ENCODE measurements at places on chromosomes 11 and 22. TPM values are rescaled to one million over a fixed set of nuclear protein-coding genes. Genes with fewer than 3 reads are reported as not detected.

- DNase-seq: no peak
These were observed 54.6 kb upstream of the TOP3B start for GRCh38 chr22:22037229-22037628.

GRCh38 chr11:102576350-102576749, 45.8 kb upstream of the MMP7 start:
- DNase-seq: no peak

DNA sequence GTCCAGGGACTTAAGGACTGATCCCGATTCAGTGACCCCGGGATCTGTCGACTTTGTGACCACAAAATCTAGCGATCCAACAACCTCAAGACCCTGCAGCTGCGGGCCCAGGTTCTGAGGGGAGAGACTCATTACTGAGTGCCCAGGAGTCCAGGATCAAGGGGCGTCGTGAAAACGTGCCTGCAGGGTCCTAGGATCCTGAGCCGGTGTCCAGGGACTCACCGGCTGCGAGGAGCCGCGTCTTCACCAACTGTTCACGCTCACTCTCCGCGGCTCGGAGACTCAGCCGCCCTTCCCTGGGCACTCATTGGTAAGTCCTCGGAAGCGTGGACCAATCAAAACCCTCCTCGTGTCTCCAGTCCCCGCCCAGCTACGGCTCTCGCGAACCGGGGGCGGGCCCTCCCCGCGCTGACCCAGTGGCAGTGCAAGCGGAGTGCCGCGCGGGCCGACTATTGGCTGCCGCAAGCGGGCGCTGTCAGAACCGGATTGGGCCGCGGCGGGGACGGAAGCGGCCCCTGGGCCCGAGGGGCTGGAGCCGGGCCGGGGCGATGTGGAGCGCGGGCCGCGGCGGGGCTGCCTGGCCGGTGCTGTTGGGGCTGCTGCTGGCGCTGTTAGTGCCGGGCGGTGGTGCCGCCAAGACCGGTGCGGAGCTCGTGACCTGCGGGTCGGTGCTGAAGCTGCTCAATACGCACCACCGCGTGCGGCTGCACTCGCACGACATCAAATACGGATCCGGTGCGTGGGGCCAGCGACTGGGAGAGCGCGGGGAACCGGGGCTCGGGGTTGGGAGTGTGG, at the start of gene SDF2L1:
Gene SDF2L1 (plus strand): TSS at position 514 of the 795 bp plus-strand sequence. CDS start 35 bp downstream, at position 549.
- peak; percentile 99 for DNase-seq

DNA sequence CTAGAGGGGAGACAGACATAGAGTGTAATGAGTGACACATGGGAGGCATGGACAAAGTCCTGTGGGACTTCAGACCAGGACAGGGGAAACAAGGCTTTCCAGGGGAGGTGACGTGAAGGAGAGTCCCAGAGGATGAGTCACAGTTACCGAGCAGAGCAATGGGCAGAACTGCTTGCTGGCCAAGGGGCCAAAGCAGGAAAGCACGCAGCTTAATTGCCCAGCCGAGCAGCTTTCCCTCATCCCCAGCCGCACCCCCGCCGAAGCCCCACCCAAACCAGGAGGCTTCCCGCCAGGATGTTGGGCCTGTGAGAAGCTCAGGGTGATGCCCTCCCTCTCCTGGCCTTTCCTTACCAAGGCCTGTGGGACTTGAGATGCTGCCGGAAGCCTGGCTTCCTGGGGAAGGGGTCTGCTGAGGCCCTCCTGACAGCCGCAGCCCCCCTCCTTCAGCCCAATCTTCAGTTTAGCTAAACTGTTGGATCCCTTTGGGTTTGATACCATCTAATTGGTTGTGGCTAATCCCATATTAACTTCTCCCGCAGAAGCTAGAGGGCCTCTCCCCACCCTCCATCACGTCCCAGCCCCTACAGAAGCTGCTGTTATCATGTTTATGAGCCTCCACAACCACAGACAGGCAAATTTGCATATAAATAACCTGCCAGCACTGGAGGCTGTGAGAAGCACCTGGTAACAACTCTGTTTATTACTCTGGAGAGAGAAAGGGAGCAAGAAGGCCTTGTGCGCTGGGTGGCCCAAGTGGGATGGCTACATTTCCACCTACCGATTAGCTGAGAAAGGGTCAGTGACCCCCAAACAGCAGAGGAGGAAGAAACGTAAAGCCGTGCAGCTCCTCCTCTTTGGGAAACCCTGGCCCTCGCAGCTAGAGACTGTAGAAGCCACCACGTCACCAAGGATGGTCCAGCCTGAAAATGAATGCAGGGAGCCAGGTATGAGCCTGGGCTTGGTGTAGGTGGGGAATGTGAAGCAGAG, 80.0 kb downstream of the TRIM29 start:
- peak; percentile 34 for DNase-seq

DNA sequence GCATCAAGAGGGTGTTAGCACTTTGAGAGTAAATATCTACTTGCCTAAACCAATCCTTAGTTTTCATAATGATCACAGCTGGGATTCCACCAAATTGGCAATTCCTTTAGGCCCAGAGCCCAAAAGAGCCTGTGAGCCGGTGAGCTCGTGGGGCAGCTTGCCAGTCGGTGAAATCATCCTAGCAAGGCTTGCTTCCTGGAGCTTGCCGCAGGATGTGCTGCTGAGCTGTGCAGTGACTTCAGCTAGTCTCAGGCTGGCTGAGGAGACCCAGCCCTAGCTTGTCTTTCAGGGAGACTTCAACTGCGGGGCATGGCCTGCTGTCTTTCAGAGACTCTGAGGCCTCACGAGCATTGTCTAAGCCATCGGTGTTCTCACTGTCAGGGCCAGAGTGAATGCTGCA, 73.6 kb upstream of the SUSD2 start:
- DNase-seq: peak; percentile 82

Gene MISFA
- total RNA-seq: 1.2 TPM

Gene SPINDOC
- total RNA-seq: 3.4 TPM
